Fibroblast of mammary gland (primary cell): ENCODE measurements at places on chromosomes 11 and 22.

DNA sequence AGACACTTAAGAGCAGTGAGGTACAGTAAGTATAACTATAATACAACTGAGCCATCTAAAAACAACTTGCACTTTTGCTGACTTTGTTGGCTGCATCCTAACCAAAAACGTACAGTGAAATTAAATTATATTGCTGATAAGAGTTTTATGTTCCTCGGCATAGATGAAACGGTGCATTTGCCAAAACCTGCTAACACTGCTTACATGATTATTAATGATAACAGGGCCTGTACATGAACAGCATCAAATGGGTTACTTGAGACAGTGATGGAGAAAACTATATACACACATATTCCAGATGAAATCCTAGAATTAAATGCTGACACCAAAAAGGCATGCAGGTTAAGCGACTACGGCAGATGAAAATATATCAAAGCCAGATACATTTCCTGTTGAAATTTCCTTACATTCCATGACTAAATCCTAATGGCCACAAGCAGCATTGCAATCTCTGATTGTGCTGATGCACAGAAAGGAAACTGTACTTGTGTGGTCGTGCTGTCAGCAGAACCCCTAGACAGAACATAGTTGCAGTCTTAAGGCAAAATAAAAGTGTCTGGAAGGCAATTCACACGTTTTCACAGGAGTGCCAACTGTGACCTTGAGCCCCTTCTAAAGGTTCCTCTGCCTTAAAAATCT is 143.9 kb downstream of the CADM1 start:
- DNase-seq, result no peak

GRCh38 chr11:62614275-62614674 is 1.2 kb downstream of the ROM1 start:
- no peak for DNase-seq

DNA sequence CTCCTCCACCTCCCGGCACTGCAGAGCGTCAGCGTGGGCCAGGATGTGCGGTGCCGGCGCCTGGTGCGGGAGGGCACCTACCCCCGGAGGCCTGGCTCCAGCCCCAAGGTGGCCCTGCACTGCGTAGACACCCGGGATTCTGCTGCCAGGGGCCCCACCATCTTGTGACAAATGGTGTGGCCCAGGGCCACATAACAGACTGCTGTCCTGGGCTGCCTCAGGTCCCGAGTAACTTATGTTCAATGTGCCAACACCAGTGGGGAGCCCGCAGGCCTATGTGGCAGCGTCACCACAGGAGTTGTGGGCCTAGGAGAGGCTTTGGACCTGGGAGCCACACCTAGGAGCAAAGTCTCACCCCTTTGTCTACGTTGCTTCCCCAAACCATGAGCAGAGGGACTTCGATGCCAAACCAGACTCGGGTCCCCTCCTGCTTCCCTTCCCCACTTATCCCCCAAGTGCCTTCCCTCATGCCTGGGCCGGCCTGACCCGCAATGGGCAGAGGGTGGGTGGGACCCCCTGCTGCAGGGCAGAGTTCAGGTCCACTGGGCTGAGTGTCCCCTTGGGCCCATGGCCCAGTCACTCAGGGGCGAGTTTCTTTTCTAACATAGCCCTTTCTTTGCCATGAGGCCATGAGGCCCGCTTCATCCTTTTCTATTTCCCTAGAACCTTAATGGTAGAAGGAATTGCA is 13.5 kb downstream of the TSKU start:
- no peak for DNase-seq

DNA sequence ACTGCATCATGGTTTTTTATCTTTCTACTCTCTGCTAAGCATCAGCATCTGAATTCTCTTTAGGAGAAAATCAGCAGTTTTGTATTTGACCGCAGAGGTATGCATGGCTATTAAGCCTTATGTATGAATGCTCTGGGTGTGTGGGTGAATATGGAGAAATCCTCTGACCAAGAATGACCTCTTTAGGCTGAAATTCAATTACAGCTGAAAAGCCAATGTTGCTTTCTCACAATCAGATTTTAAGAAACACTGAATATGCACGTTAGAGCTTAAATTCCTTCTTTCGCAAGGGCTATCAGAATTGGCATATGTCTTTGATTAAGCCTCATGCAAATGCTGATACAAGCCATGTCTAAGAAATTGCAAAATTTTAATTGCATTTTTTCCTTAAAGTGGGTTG is 43.2 kb downstream of the ARHGAP42 start:
- DNase-seq, result peak; percentile 89

DNA sequence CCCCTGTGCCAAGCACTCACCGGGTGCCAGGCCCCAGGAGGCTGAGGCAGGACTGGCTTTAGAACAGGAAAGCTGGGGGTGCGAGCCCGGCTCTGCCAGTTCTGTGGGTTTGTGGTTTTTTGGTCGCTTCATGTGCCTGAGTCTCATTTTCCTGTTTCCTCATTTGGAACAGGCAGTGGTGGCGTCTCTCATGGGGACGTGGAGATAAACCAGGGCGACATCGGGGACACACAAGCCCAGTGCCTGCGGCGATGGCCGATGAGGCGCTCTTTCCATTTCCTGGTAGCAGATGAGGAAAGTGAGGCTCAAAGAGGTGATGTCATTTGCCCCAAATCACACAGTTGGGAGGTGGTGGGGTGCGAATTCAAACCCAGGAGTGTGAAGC is 20.8 kb upstream of the CHKA start:
- no peak for DNase-seq
